ENCODE measurements at places on chromosomes 3 and 15.

- DNase-seq: peak; percentile 69
- H3K4me1 ChIP-seq: peaks cover 100% of the 10 kb centered on the region
- H3K4me3 ChIP-seq: peak overlapping the region; percentile 86
- H3K36me3 ChIP-seq: peaks cover 30% of the 10 kb centered on the region
These were observed 68.9 kb downstream of the SMAD3 start for GRCh38 chr15:67134067-67134838.

DNA sequence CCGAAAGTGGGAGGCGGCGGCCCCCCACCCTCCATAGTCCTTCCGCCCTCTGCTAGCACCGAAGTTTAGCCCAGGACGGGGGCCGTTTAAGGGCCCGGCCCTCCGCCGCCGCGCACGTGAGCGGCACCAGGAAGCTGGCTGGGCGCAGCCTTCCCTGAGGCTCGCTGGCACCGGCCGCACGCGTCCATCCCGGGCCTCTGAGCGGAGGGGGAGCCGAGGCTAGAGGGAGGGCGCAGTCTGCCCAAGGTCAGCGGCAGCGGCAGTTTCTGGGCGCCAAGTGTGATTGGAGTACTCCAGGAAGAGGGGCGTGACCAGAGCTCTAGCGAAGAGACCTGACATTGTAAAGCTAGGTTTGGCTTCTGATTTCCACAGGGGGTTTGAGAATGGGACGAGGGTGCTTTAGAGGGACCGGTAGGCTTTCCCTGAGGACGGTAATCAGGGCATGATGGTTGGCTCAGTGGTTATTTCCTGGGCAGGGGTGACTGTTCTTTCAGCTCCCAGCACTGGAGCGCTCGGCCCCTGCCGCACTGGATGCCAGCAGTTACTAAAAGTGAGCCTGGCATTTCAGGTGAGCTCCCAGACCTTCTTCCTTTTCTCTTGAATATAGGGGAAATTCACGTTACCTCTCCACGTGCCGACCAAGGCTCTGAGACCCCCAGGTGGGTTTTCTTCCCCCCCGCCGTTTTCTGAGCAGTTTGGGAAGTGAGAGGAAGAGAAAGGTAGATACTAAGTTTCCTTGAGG lies 853 bp downstream of the TEX264 start:
- peak; percentile 58 for DNase-seq
- peaks cover 16% of the 10 kb centered on the region for H3K36me3 ChIP-seq
- no peaks in the 10 kb centered on the region for H3K27me3 ChIP-seq
- H3K27ac ChIP-seq: peak overlapping the region; percentile 87
- H3K4me1 ChIP-seq: peaks cover 73% of the 10 kb centered on the region
- peak overlapping the region; percentile 86 for H3K4me3 ChIP-seq

DNA sequence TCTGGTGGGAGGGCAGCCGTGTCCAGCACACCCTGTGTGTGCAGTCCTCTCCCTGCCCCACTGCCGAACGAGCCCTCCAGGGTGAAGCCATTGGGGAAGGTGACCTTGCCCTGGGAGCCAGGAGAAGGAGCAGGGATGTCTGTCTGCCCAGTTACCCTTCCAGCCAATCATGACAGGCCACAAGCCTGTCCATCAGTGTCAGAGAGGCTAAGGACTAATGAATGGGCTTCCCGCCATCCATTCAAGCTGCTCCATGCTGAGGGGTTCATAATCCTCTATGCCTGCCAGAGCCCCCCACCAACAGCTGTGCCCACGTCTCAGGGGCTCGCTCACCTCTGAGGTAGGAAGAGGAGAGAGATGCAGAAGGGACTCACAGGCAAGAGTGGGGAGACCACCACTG lies 15.2 kb downstream of the ALS2CL start:
- H3K4me3 ChIP-seq: no peak overlapping the region
- H3K36me3 ChIP-seq: no peaks in the 10 kb centered on the region
- H3K27ac ChIP-seq: no peak overlapping the region
- H3K27me3 ChIP-seq: no peaks in the 10 kb centered on the region
- DNase-seq: no peak

GRCh38 chr3:42159147-42159546 lies 68.0 kb downstream of the TRAK1 start:
- no peaks in the 10 kb centered on the region for H3K36me3 ChIP-seq
- no peak overlapping the region for H3K27ac ChIP-seq
- H3K4me3 ChIP-seq: peak overlapping the region; percentile 54
- H3K4me1 ChIP-seq: peaks cover 31% of the 10 kb centered on the region
- no peaks in the 10 kb centered on the region for H3K27me3 ChIP-seq
- DNase-seq: no peak

GRCh38 chr3:171160325-171160724 lies 133.8 kb upstream of the SLC2A2 start:
- H3K36me3 ChIP-seq: peaks cover 45% of the 10 kb centered on the region
- no peak for DNase-seq
- no peak overlapping the region for H3K4me3 ChIP-seq

DNA sequence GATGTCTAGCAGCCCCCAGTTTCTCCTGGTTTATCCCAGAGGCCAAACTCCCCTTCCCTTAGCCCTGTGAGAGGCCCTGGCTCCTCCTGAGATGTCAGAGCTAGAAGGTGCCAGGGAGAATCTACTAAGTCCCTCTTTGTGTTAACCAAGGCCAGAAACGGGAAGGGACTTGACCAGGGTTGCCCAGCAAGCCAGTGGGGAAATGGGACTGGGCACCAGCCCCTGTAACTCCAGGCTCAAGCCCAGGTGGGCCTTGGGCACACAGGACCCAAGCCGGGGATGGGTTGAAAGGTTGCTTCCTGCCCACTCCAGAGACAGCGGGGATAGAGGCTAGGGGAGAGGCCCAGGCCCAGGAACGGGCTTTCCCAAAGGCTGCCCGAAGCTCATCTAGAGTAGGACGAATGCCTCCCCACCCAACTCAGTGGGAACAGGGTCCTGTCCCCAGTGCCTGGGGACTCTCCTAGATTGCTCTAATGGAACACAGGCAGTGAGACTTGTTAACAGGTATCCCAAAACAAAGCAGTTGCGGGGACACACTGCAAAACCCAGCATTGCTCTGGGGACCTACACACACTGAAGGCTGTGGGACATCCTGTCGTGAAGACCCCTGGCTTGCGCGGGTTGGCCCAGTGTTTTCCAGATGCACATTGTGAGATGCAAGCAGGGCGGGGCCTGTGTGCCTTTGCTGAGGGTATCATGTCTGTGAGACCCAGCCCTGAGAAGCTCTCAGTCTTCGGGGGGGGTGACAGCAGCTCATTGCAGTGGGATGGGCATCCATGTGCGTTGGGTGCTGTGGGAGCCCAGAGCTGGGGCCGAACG lies 12.9 kb upstream of the TXNRD3 start:
- no peaks in the 10 kb centered on the region for H3K4me1 ChIP-seq
- no peaks in the 10 kb centered on the region for H3K27me3 ChIP-seq
- DNase-seq: no peak
- H3K27ac ChIP-seq: no peak overlapping the region

- H3K27ac ChIP-seq: no peak overlapping the region
- H3K4me1 ChIP-seq: no peaks in the 10 kb centered on the region
- no peaks in the 10 kb centered on the region for H3K27me3 ChIP-seq
- H3K4me3 ChIP-seq: no peak overlapping the region
- H3K36me3 ChIP-seq: no peaks in the 10 kb centered on the region
These were observed 827.4 kb downstream of the SI start for GRCh38 chr3:164250923-164251322.

- H3K4me1 ChIP-seq: no peaks in the 10 kb centered on the region
- no peak overlapping the region for H3K27ac ChIP-seq
- H3K36me3 ChIP-seq: no peaks in the 10 kb centered on the region
- H3K27me3 ChIP-seq: no peaks in the 10 kb centered on the region
These were observed 28.8 kb upstream of the CCDC50 start for GRCh38 chr3:191300422-191300821.

DNA sequence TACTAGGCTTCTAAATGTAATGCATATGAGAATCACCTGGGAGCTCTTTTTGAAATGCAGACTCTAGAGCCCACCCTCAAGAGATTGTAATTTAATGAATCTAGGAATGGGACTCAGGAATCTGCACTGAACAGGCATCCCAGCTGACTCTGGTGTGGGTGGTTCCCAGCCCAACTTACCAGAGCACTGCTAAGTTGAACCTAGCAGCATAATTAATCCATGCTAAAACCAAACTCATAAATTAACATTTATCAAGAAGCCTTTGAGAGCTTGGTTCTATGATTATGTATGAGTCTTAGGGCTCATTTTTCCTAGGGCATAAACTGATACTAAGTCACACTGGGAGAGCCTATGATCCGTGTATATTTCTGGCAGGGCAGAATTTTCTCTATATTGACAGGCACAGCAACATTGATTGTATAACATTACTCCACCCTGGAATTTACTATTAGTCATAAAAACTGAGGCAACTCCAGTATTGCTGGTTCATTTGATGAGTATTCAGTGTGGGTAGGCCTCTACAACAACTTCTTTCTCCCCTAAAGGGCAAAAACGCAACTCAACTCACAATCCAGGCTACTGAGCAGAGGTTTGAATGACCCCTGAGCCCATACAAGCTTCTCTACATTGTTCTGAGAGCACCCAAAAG lies 10.7 kb upstream of the CSTA start:
- H3K27me3 ChIP-seq: peaks cover 2% of the 10 kb centered on the region
- no peak overlapping the region for H3K4me3 ChIP-seq
- H3K36me3 ChIP-seq: peaks cover 4% of the 10 kb centered on the region
- DNase-seq: no peak

All from activated T-helper 1 cell treated with anti-CD3 and anti-CD28 coated beads, Interleukin-12 subunit alpha, Interleukin-12 subunit beta, Interleukin-2, Interleukin-4 antibody, amounts not matched to agents 30 ng/mL and 10 ng/mL and 1 ng/mL, durations not matched to agents 14 hours and 24 hours and 36 hours (primary cell).